ENCODE measurements at places on chromosomes 12 and 14. TPM values are rescaled to one million over a fixed set of nuclear protein-coding genes. Genes with fewer than 3 reads are reported as not detected.
A peak's percentile ranks its signal among the peaks of the same experiment; 100 is the strongest.

GRCh38 chr12:5593086-5593485, 161.2 kb downstream of the NTF3 start:
- no peak overlapping the region for H3K27ac ChIP-seq
- DNase-seq: no peak
- no peaks in the 10 kb centered on the region for H3K27me3 ChIP-seq
- H3K4me1 ChIP-seq: peaks cover 11% of the 10 kb centered on the region
- no peak overlapping the region for H3K4me3 ChIP-seq

DNA sequence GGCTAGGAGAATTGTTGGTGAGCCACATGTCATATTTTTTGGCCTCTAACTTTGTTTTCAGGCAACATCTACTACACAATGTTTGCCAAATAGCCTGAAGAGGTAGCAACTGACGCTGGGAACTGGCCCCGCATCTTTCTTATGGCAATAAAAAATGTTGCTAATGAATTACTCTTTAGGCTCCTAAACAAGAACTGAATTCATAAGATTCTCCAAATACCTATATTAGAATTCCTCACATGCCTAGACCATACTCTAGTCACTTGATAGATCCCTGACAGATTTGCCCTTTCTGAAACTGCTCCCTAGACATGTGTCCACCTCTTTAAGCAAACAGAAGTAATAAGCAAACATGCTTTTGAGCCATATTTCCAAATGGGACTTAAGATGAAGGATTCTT, 209.0 kb upstream of the ATXN7L3B start:
- no peak overlapping the region for H3K4me3 ChIP-seq
- H3K27me3 ChIP-seq: no peaks in the 10 kb centered on the region
- H3K27ac ChIP-seq: no peak overlapping the region
- DNase-seq: peak; percentile 31
- no peaks in the 10 kb centered on the region for H3K36me3 ChIP-seq

DNA sequence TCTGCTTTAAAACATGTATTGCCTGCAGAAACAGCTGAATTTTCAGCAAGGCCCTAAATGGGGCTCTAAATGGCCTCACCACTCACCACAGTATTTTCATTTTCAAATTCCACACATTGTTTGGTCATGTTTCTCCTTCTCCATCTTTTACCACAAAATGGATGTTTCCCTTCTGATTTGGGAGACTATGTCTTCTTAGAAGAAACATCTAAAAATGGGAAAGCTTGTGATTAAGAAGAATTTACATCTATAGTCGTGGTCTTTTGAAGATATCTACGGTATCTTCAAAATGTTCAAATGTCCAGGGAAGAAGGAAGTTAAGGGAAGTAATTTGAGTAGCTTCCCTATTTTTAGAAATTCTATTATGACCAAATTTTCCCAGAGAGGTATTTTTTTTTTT, 20.7 kb upstream of the TUBA1C start:
- no peaks in the 10 kb centered on the region for H3K27me3 ChIP-seq
- H3K36me3 ChIP-seq: no peaks in the 10 kb centered on the region
- no peak for DNase-seq
- no peak overlapping the region for H3K4me3 ChIP-seq
- H3K27ac ChIP-seq: no peak overlapping the region

- DNase-seq: no peak
- H3K4me1 ChIP-seq: no peaks in the 10 kb centered on the region
- no peaks in the 10 kb centered on the region for H3K36me3 ChIP-seq
- H3K27ac ChIP-seq: no peak overlapping the region
Measured at GRCh38 chr14:95434121-95434520, 82.3 kb downstream of the SYNE3 start.

The GALNT8 gene
- 8.4 TPM for total RNA-seq

GRCh38 chr14:31190717-31191263, 16.8 kb downstream of the HECTD1 start:
- H3K27me3 ChIP-seq: no peaks in the 10 kb centered on the region
- H3K27ac ChIP-seq: no peak overlapping the region
- H3K4me1 ChIP-seq: peaks cover 9% of the 10 kb centered on the region
- no peak for DNase-seq
- 0 out of 2 replicates have a peak, but pooled peaks cover 3% of the 10 kb centered on the region for H3K36me3 ChIP-seq
- no peak overlapping the region for H3K4me3 ChIP-seq

DNA sequence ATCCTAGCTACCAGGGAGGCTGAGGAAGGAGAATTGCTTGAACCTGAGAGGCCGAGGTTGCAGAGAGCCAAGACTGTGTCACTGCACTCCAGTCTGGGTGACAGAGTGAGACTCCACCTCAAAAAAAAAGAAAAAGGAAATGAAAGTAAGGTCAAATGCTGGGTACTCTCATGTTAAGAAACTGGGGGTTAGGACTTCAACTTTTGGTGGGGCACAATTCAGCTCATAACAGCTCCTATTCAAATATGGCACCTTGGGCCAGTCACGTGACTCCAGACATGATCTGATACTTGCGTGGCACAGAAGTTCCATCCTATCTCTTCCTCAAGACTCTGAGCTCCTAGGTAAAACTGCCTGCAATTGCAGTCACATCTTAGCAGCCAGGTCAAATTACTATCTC, 142.7 kb downstream of the EGLN3 start:
- no peaks in the 10 kb centered on the region for H3K4me1 ChIP-seq
- no peaks in the 10 kb centered on the region for H3K27me3 ChIP-seq
- no peak overlapping the region for H3K4me3 ChIP-seq
- H3K27ac ChIP-seq: no peak overlapping the region

GRCh38 chr14:63972323-63972932, 119.6 kb downstream of the SYNE2 start:
- DNase-seq: no peak
- no peak overlapping the region for H3K4me3 ChIP-seq
- H3K4me1 ChIP-seq: no peaks in the 10 kb centered on the region
- peak overlapping the region; percentile 33 for H3K27ac ChIP-seq

- no peaks in the 10 kb centered on the region for H3K36me3 ChIP-seq
- no peak overlapping the region for H3K27ac ChIP-seq
- no peaks in the 10 kb centered on the region for H3K4me1 ChIP-seq
- H3K27me3 ChIP-seq: no peaks in the 10 kb centered on the region
Measured at GRCh38 chr14:85516239-85517113, 13.5 kb upstream of the FLRT2 start.

DNA sequence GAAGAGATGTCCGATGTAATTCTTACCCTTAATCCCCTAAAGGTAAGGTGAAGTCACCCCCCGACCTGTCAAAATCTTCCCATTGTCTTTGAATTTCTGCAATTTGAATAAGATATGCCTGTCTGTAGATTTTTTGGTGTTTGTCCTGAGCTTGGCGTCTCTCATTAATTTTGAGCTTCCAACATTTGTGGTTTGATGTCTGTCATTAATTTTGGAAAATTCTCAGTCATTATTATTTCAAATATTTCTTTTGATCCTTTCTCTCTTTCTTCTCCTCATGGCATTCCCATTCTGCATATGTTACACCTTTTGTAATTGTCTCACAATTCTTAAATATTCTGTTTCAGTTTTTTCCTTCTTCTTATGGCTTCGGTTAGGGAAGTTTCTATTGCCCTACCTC, 60.1 kb downstream of the EPS8 start:
- no peaks in the 10 kb centered on the region for H3K27me3 ChIP-seq
- no peak for DNase-seq
- H3K36me3 ChIP-seq: no peaks in the 10 kb centered on the region
- H3K4me3 ChIP-seq: no peak overlapping the region
- no peak overlapping the region for H3K27ac ChIP-seq
- no peaks in the 10 kb centered on the region for H3K4me1 ChIP-seq

The B4GALNT3 gene
- total RNA-seq: 31.3 TPM

The SLCO1B1 gene
- total RNA-seq: 0.24 TPM

The PTPRR gene
- total RNA-seq: 1.6 TPM

DNA sequence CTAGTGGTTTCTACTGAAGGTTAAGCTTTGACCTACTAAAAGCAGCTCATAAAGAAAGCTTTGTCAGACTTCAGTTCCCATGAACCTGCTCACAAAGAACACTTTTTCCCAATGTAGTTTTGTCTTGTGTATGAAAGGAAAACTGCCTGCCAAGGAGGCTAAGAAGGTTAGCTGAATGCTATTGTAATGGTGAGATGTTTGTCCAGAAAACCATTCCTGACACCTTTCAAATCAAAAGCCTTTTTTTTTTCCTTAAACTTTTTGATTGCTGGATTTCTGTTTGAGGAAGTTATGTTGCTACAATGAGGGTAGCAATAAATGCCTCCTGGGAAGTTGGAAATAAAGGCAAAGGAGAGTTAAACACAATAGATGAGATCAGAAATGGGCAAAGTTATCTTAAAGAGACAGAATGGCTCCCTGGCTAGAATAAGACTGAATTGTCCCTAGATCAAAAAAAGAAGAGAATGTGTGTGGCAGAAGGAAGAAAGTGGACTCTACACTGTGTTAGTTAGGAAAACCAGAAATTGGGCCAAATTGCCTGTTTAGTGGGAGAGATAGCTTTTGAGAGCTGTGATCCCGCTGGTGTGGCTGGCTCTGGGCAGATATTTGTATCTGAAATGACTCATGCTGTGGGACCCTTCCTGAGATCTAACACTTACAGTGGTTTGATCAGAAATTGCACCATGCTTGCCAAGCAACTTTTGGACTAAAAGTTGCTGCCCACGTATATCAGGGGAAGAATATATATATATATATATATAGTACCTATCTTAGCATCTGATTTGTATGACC, 27.5 kb downstream of the TECPR2 start:
- H3K4me1 ChIP-seq: peaks cover 13% of the 10 kb centered on the region
- no peaks in the 10 kb centered on the region for H3K36me3 ChIP-seq
- H3K4me3 ChIP-seq: no peak overlapping the region
- no peaks in the 10 kb centered on the region for H3K27me3 ChIP-seq
- DNase-seq: no peak
- H3K27ac ChIP-seq: no peak overlapping the region

The SCNN1A gene
- total RNA-seq: 134 TPM

The CD163 gene
- 0.04 TPM for total RNA-seq

The PPM1H gene
- 41.3 TPM for total RNA-seq

GRCh38 chr14:78329371-78329770, 159.2 kb downstream of the NRXN3 start:
- DNase-seq: no peak
- no peaks in the 10 kb centered on the region for H3K27me3 ChIP-seq
- H3K27ac ChIP-seq: no peak overlapping the region

The TSPAN19 gene
- 0.50 TPM for total RNA-seq

- H3K4me1 ChIP-seq: no peaks in the 10 kb centered on the region
- DNase-seq: no peak
- H3K27ac ChIP-seq: no peak overlapping the region
- no peak overlapping the region for H3K4me3 ChIP-seq
Measured at GRCh38 chr12:54940727-54941315, 43.7 kb downstream of the TESPA1 start.

DNA sequence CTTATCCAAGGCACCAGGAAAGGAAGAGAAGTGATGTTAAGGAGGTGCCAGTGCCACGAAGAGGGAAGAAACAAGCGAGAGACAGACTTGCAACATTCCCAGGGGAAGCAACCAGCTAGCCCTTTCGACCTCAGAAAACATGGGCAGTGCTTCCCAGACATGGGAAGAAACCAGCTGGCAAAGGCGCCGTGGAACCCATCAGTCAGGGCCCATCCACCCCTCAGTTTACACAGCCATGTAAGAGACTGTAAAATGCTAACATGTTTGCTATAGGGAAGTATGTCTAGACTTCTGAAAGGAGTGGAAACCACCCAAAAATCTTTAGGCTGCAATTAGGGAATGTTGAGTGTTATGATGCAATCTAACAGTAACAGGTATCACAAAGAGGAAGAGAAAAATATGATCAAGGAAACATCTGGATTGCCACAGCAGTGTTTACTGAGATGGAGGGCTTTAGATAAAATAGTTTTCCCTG, 26.3 kb downstream of the ANAPC5 start:
- H3K36me3 ChIP-seq: peaks cover 38% of the 10 kb centered on the region
- no peak for DNase-seq
- no peaks in the 10 kb centered on the region for H3K4me1 ChIP-seq
- no peak overlapping the region for H3K27ac ChIP-seq
- no peaks in the 10 kb centered on the region for H3K27me3 ChIP-seq
- H3K4me3 ChIP-seq: no peak overlapping the region

The GPR84 gene
- not detected for total RNA-seq

DNA sequence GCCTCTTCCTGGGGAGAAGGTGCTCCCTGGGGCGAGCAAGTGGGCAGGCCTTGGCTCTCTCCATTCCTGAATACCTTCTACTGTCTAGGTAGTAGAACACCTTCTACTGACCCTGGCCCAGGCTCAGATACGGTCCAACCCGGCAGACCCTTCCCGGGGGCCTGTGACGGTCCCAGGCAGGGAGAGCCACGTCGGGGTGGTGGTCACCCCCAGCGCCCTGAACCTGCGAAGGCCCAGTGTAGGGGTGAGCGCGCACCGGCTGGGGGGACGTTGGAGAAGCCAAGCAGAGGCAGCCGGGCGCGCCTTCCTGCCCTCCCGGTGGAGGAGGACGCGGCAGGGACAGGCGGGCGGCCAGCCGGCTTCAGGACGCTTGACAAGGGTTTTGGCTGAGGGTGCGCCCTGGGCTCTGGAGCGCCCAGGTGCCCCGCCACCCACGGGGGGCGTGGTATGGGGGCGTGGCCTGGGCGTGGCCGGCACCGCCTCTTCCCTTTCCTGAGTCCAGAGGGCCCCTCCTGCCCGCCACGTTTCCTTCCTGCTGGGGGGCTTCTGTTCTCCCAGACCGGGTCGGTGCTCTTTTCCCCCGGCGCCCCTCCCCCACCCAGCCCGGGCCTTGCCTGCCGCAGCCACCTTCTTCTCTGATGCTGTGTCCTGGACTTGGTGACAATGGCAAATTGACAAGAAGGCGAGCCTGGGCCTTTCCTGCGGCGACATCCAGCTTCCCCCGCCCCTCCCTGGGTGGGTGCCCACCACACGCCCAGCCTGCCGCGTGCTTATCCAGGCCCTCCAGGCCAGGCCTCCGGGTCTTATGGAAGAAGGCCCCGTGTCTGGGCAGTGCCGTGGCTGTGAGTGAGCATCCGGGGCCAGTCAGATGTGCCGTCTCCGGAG, 24.5 kb upstream of the PPP1R13B start:
- peak overlapping the region; percentile 55 for H3K4me3 ChIP-seq
- H3K4me1 ChIP-seq: no peaks in the 10 kb centered on the region
- no peaks in the 10 kb centered on the region for H3K27me3 ChIP-seq
- peak; percentile 81 for DNase-seq
- no peaks in the 10 kb centered on the region for H3K36me3 ChIP-seq
- H3K27ac ChIP-seq: no peak overlapping the region

The GLIPR1 gene
- 0.04 TPM for total RNA-seq

GRCh38 chr12:31726575-31726974, 2.2 kb downstream of the AMN1 start:
- peaks cover 7% of the 10 kb centered on the region for H3K27me3 ChIP-seq
- no peaks in the 10 kb centered on the region for H3K36me3 ChIP-seq
- 0 out of 2 replicates have a peak, but pooled peaks cover 6% of the 10 kb centered on the region for H3K4me1 ChIP-seq
- H3K27ac ChIP-seq: no peak overlapping the region
- no peak overlapping the region for H3K4me3 ChIP-seq
- DNase-seq: no peak

- H3K4me1 ChIP-seq: peaks cover 6% of the 10 kb centered on the region
- H3K36me3 ChIP-seq: no peaks in the 10 kb centered on the region
- H3K4me3 ChIP-seq: no peak overlapping the region
- peak; percentile 32 for DNase-seq
- H3K27ac ChIP-seq: no peak overlapping the region
- H3K27me3 ChIP-seq: no peaks in the 10 kb centered on the region
Measured at GRCh38 chr14:56168007-56168616, 49.9 kb downstream of the PELI2 start.

Measured in GM23338 (cell line).